NCI-H1105 treated with DMSO at 0.1 percent for 48 hours (cell line): ENCODE measurements at places on chromosomes 7 and 10.

DNA sequence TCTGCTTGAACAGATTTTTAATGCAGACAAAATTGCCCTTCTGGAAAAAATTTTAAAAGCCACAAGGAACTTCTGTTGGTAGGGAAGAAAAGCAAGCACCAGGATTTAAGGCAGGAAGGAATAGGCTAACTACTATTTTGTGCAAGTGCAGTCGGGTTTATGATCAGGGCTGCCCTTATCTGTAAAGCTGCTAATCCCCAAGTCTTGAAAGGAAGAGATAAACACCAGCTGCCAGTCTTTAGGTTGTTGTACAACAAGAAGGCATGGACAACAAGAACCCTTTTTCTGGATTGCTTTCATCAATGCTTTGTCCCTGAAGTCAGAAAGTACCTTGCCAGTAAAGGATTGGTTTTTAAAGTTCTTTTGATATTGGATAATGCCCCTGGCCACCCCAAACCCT is 40.7 kb downstream of the RALA start:
- DNase-seq: no peak

DNA sequence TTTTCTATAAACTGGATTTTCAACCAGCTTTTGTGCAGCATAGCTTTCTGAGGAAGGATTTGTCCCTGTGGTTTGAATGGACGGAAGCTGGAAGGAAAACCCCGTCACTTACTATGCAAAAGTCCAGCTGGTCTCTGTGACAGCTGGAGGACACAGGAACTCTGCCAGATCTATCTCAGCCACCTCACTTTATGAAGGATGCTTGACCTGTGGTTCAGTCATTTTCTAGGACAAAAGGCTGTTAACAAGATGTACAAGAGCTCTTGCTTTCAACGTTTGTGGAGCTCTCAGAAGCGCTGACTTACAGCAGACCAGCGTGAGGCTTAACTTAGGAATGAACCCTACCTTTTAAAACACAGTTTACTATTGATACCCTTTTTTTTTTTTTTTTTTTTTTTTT is 90.8 kb downstream of the CREM start:
- DNase-seq: no peak

GRCh38 chr7:3712841-3713240 is 411.8 kb downstream of the SDK1 start:
- peak; percentile 68 for DNase-seq

GRCh38 chr7:16171928-16172327 is 249.4 kb downstream of the CRPPA start:
- DNase-seq: no peak

DNA sequence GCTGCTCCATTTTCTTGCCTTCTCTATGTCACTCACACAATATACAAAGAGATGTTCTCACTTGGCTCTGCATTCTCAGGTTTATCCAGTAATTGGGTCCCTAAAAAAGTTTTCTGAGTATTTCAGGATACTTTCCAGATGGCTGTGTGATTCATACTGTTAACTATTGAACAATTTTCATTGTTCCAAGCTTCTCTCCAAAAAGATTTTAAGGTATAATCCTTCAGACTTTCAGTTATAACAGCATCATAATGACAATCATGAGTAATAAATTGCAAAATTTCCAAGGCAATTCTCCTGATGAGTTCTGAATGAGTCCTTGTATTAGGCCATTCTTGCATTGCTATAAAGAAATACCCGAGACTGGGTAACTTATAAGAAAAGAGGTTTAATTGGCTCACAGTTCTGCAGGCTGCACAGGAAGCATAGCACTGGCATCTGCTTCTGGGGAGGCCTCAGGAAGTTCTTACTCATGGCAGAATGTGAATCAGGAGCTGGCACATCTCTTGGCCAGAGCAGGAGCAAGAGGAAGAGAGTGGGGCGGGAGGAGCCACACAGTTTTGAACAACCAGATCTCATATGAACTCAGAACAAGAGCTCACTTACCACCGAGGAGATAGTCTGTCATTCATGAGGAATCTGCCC is 148.1 kb downstream of the SLC16A9 start:
- no peak for DNase-seq

- DNase-seq: no peak
These were observed 30.0 kb upstream of the SLIT1 start for GRCh38 chr10:97215619-97216260.

- DNase-seq: no peak
These were observed 46.3 kb upstream of the HYAL4 start for GRCh38 chr7:123798532-123799188.

- DNase-seq: no peak
These were observed 9.5 kb downstream of the OGDHL start for GRCh38 chr10:49752584-49752983.

DNA sequence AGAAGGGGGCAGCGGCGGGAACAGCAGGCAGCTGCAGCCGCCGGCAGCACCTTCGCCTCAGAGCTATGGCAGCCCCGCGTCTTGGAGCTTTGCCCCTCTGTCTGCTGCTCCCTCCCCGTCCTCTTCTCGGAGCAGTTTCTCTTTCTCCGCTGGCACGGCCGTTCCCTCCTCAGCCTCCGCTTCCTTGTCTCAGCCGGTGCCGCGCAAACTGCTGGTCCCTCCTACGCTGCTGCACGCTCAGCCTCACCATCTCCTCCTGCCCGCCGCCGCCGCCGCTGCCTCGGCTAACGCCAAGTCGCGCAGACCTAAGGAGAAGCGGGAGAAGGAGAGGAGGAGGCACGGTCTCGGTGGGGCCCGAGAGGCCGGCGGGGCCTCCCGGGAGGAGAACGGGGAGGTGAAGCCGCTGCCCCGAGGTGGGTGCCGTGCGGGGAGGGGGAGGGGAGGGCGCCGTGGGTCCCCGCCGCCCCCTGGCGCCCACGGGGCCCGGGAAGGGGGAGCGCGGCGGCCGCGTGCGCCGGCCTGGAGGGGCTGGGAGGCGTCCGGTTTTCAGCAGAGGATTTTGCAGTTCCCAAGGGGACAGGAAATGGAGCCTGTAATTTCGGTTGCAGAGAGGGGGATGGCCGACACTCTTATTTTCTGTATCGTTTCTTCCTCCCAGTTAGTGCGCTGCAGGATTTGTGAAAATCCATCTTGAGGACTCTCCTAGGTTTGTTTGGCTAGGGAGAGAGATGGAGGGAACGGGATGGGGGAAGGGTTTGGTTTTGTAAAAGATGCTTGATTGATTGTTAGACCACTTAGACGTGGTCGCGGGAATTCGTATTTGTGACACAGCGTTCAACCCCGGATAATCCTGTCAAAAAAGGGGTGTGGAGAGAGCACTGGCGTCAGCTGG is 630 bp downstream of the RSBN1L start:
- peak; percentile 70 for DNase-seq

GRCh38 chr7:53504914-53505313 is 469.5 kb downstream of the POM121L12 start:
- no peak for DNase-seq

- DNase-seq: no peak
These were observed 32.8 kb downstream of the BICC1 start for GRCh38 chr10:58545427-58545826.

DNA sequence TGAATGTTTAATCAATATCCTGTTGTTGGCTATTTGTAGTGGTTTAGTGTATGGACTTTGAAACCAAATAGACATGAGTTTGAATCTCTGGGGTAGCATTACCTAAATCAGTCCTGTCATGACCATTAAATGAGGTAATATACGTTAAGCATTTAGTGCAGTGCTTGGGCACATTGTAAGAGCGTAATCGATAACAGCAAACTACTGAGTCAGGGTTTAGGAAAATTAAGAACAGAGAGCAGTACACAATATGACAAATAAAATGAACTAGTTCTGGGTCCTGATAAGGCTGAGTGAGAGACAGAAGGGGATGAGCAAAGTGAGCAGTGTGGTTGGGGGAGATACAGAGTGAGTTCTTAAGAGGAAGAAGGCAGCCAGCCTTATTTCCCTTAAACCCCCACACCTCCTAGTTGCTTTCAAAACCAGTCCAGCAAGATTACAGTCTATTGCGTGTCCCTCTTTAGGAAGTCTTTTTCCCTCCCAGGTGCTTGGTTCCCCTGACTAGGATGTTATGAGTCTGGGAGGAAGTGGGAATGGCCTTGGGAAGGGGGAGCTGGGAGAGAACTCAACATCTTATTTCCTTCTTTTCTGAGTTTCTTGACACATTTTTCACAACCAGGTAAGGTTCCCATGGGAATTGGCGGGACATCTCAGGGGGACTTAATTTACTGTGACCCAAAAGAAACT is 171.0 kb downstream of the SND1 start:
- no peak for DNase-seq

DNA sequence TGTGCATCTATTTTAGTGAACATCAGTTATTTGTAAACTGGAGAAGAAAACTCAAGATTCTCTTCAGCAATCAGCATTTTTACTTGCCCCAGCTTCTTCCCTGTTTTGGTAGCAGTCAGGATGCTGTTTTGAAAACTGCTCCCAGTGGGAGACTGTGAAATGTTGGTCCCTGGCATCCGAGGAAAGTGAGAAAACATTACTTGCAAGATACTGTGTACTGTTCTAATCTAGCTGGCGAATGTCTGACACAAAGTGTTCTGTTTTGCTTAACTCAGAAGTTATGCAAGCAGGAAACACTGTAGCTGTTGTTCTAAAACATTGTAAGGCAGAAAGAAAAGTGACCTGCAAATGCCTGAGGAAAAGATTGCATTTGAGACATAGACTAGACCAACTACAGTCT is 171.8 kb upstream of the POM121L12 start:
- DNase-seq: no peak

GRCh38 chr7:33076737-33077136 is 14.2 kb upstream of the NT5C3A start:
- no peak for DNase-seq
